ENCODE measurements at places on chromosomes 7 and 10.

GRCh38 chr7:29801929-29802328 is 4.4 kb upstream of the WIPF3 start:
- no peak for DNase-seq

GRCh38 chr10:121690152-121690848 is 92.1 kb upstream of the FGFR2 start:
- DNase-seq, result no peak

GRCh38 chr7:80950550-80950967 is 31.7 kb upstream of the SEMA3C start:
- no peak for DNase-seq

DNA sequence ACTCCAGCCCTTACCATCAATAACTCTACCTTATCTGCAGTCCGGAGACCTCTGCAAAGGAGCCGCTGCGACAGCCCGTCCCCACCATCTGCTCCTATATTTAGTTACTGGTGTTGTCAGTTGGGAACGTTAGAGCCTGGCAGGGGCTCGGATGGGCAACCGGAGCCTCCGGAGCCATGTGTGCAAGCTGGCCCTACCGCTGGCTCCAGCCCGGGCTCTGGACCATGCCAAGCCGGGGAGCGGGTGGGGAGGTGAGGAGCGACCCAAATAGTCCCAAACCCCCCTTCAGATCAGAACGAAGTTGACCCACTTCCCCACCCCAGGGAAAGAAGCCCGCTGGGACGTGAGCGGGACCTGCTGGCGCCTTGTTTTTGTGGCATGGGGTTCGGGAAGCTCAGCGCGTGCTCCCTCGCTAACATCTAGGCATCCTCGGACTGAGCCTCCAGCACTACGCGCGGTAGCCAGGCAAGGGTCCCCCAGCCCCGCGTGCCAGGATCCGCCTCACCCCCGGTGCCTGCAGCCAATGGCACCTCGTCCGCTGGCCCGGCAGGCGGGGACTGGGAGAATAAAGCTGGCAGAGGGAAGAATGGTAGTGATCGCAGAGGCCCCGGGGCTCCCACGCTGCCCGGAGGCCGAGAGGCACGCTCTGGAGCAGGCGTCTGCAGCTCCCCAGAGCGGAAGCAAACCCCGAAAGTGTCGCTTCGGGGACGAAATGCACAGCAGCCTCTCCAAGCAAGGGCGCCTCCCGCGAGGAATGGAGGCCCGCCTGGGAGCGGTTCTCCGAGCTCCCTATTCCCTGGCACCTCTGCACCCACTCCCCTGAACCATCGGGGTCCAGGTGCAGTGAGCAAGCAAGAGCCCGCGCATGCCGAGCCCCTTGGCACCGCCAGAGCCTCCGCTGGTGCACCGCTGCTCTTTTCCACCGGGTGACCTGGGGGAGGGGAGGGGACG is 679 bp downstream of the LRRC20 start:
- no peak for DNase-seq

- DNase-seq, result no peak
These were observed 162.5 kb downstream of the MAD1L1 start for GRCh38 chr7:2070151-2070763.

GRCh38 chr7:154217688-154218340 is 165.6 kb downstream of the DPP6 start:
- DNase-seq, result no peak

DNA sequence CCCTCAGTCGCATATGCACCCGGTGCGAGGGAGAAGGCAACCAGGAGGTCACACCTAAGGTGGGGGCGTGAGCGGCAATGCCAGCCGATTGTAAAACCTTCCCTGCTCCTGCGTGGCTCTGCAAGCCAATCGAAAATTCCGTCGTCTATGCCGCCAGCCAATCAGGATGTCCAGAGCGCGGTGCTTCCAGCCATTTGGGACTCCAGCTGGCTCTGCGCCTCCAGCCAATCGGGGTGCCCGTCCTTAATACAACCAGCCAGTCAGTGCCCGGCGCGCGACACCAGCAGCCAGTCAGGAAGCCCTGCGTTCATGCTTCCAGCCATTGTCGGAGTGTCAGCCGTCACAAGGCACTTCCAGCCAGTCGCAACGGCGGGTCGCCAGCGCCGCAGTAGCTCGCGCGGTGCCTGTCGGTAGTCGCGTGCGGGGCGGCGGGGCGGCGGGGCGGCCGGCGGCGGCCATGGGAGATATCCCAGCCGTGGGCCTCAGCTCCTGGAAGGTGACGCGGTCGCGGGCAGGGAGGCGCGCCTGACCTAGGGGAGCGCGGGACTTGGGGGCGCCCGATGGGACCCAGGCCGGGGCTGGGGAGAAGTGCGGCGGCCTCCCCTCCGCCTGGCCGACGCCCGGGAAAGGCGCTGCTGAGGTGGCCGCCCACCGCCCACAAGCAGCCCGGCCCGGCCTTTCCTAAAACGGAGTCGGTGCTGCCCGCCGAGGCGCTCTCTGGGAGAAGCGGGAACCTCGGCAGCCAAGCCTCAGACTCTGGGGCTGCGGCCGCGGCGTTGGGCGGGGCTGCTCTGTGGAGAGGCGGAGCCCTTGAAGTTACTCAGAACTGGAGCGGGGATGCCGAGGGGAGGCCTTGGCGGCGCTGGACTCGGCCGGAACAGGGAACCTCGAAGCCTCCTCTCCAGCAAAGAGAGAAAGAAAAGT is at the start of gene AKR1E2:
Gene AKR1E2 (plus strand): TSS at position 340 of the 924 bp plus-strand sequence. CDS start 118 bp downstream, at position 458.
- DNase-seq, result no peak

- DNase-seq, result no peak
These were observed 904 bp downstream of the R3HCC1L start for GRCh38 chr10:98135222-98135899.

- no peak for DNase-seq
These were observed 40.7 kb upstream of the BET1 start for GRCh38 chr7:94044806-94045205.

GRCh38 chr7:101363734-101364374 is 1.2 kb downstream of the COL26A1 start:
- DNase-seq, result no peak

DNA sequence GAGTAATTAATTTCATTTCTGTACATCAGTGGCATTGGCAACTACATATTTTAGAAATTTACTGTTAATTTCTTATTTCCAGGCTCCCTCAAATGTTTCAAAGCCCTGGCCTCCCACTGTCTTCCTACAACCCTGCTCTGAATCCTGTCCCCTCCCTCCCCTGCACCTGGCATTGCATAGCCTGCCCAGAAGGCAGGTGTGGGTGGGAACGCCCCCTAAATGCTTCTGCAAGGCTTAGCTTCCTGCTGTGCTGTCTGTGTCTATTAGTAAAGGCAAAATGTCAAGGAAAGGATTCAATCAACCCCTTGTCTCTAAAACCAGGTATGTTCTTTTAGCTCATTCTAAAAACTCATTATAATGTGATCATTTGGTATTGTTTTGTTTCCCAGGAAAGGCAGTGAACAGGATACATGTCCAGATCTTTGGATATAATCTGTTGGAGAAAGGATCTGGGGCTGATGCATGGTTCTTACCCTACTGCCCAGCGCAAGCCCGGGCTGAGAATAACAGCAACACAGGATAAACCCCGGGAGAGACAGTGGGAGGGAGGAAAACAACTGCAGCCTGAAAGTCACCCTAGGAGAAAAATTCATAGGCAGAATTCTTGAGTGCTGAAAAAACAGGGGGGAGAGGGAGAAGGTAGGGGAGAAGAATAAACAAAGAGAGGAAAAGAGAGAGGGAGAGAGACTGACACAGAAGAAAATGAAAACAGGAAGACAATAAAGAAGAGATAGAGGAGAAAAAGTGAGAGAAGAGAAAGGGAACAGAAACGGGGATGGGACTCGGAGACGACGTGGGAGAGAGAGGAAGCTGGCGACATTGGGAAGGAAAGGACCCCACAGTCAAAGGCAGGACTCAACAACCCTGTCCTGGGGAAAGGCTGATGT is 589 bp downstream of the ZNF488 start:
- no peak for DNase-seq

GRCh38 chr10:80506189-80506575 is 31.5 kb upstream of the SH2D4B start:
- DNase-seq, result no peak

- DNase-seq, result no peak
These were observed 24.2 kb downstream of the MYPN start for GRCh38 chr10:68133523-68133922.

GRCh38 chr10:13317474-13317873 is 17.6 kb upstream of the PHYH start:
- DNase-seq, result no peak

GRCh38 chr7:152668975-152669374 is 7.0 kb downstream of the XRCC2 start:
- DNase-seq, result no peak

- no peak for DNase-seq
These were observed 980.5 kb downstream of the LRMDA start for GRCh38 chr10:76411729-76412435.

GRCh38 chr7:47759056-47759706 is 177.3 kb upstream of the TNS3 start:
- no peak for DNase-seq

- no peak for DNase-seq
These were observed 25.9 kb downstream of the VAX1 start for GRCh38 chr10:117112220-117112619.

DNA sequence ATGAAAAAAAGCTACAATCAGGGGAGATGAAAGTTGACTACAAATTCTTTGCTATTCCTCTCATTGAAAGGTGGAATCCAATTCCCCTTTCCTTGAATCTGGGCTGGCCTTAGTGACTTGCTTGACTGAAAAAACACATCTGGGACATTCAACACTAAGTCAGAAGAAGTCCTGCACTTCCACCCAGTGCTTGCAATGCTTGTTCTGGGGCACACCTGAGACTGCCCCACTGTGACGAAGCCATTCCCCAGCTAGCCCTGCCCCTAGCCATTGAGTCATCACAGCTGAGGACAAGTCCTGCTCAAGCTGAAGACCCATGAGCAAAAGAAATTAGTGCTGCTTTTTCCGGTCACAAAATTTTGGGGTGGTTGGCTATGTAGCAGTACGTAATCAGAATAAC is 19.2 kb upstream of the GRID1 start:
- no peak for DNase-seq

- no peak for DNase-seq
These were observed 24.9 kb downstream of the SAMD9 start for GRCh38 chr7:93092757-93093370.

DNA sequence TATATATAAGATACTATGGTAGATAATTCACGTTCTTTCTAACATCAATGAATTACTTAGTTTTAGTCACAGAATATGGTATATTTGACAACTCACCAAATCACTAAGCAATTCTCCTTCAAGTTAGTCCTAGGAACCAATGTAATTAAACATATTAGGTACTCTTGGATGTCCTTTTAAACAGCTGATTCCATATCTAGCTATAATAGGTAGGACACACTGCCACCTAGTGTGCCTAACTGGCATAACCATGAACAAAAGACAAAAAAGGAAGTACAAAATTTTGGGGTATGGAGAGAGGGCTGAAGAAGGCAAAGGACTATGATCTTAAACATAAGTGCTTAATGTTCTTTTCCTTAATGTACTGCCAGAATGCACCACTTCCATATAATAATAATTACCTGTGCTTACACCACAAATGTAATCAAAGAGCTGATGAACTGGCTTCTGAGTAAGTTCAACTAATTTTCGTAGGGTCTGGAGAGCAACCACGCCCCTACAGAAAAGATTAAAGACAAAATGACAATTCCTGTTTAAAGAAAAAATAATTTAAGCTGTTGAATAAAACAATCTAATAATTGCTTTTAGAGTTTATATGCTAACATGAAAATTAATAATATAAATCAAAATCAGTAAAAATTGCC is 28.7 kb downstream of the PNPLA8 start:
- peak; percentile 68 for DNase-seq

GRCh38 chr10:6279540-6280267 is 77.0 kb downstream of the PFKFB3 start:
- DNase-seq, result no peak

- no peak for DNase-seq
These were observed 86.6 kb downstream of the ABLIM1 start for GRCh38 chr10:114571316-114571999.

DNA sequence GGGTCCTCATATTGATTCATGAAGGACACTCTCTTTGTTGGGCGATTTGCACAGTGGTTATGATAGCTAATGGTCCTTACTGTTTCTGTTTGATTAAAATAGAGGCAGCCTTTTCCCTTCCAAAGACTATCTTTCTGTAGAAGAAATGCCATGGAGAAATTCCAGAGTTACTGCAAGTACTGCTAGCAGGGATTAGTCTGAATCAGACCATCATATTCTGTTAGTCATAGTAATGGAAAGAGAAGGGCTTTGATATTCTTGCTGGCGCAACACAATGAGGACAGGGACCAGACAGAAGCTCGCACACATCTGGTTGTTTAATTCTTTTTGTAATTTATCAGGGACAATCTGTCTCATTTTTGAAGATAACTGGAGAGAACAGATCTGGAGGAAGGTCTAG is 304.5 kb upstream of the FZD8 start:
- no peak for DNase-seq

DNA sequence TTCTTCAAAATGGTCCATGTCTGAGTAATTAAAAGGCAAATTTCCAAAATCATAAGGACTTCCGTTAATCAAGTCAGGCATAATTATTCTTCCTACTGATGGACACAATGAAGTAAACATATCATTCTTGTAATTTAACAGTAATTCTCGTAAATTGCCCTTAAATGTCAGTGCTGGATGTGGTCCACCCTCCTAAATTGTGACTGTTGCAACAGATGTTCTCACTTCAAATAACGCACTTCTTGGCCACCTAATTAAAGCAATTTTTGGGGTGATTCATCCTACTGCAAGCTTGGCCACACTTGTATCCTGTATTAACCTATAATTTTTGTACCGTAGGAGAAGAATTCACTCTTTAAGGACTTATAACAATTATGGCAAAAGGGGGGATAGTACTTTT is 1.9 kb downstream of the COL1A2 start:
- no peak for DNase-seq

- DNase-seq, result no peak
These were observed 28.1 kb downstream of the DNMBP start for GRCh38 chr10:99981581-99982199.

- no peak for DNase-seq
These were observed 664 bp downstream of the CPA1 start for GRCh38 chr7:130380861-130381455.

DNA sequence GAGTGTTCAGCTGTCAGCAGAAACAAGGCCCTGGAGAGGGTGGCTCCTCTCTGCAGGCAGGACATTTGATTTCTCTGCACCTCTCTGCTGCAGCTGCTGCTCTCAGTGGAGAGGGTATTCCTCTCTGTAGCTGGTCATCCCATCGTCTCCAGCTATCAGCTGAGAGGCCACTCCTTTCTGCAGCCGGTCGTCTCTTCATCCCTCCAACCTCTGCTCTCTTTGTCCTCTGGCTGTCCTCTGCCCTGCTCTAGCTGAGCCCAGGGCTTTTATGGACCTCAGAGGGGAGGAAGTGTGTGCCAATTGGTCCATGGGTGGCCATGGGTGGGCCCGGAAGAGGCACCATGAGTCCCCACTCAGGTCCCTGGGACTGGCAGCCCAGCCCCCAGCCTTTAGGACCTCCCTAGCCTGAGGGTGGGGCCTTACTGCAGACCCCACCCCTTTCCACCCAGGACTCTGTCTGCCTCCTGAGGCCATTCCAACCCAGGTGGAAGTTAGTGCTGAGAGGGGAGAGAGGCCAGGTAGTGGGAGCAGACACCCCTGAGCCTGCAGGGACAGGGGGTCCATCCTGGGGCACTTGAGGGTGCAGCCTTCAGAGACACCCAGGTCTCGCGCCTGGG is 26.2 kb upstream of the CDCA7L start:
- DNase-seq, result no peak

Measured in NCI-H2029 treated with DMSO at 0.1 percent for 48 hours (cell line).